ENCODE measurements at places on chromosomes 13 and 19. TPM values are rescaled to one million over a fixed set of nuclear protein-coding genes. Genes with fewer than 3 reads are reported as not detected.

MUC16 gene
- total RNA-seq: 342 TPM

IFNL1 gene
- total RNA-seq: not detected

COMP gene
- 0.43 TPM for total RNA-seq

WDR88 gene
- 0.45 TPM for total RNA-seq

CYP2S1 gene
- 33.1 TPM for total RNA-seq

GPR183 gene
- not detected for total RNA-seq

SHANK1 gene
- 7.8 TPM for total RNA-seq

CNMD gene
- total RNA-seq: 0.26 TPM

- no peak for DNase-seq
Measured at GRCh38 chr13:34815526-34815925, 126.5 kb upstream of the NBEA start.

- no peak for DNase-seq
Measured at GRCh38 chr13:70034286-70034685, 73.3 kb upstream of the ATXN8OS start.

GRCh38 chr13:33483471-33483870 is 197.9 kb upstream of the STARD13 start:
- DNase-seq: no peak

GRCh38 chr13:78784014-78784750 is 125.2 kb upstream of the OBI1 start:
- no peak for DNase-seq

DNA sequence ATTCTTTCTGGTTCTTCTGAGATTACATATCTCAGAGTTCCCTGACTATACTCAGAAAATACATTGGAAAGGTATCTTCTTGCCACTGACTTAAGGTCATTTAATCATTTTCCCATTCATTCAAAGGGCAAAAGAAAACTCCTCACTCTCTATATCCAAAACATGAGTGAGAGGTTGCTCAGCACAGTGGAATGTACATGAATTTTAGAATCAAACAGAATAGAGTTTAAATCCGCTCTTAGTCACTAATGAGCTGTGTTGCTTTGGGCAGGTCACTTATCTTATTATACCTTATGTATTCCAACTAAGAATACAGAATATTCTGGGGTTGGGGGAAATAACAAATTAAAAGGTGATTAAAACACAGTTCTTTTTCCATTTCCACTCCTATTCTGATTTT is 452.6 kb upstream of the KLF12 start:
- no peak for DNase-seq
